ENCODE measurements at places on chromosomes 3 and 15.

DNA sequence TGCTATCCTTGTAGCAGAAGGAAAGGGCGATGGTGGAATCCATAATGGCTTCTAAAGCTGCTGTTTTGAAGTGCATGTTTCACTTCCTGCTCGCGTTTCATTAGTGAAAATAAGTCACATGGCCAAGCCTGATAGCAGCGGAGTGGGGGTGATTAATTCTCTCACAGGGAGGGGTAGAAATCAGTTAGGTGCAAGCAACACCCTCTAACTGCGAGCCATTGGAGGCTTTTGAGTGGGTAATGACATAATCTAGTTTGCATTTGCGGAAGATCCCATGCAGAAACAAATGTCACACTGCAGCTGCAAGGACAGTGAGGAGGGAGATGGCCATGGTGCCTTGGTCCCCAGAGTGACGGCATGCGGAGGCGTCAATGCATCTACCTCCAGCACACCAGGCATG is 41.1 kb downstream of the CACNA2D3 start:
- ATAC-seq: no peak

DNA sequence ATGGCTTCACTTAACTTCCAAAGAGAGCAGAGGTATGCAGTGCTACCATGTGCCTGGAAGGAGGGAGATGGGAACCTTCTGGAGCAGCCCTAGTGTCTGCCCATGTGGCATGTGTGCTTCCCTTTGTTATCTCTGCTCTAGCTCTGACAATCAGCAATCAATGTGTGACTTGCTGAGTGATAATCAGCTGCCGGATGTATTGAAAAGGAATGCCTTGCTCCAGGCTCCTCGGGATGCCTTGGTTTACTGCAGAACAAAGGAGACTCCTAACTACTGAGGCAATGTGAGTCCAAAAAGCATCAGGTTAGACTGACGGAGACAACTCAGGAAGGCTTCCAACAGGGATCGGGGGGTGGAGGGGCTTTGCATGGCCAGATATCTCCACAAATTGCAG is 36.0 kb upstream of the CORO2B start:
- ATAC-seq: no peak

DNA sequence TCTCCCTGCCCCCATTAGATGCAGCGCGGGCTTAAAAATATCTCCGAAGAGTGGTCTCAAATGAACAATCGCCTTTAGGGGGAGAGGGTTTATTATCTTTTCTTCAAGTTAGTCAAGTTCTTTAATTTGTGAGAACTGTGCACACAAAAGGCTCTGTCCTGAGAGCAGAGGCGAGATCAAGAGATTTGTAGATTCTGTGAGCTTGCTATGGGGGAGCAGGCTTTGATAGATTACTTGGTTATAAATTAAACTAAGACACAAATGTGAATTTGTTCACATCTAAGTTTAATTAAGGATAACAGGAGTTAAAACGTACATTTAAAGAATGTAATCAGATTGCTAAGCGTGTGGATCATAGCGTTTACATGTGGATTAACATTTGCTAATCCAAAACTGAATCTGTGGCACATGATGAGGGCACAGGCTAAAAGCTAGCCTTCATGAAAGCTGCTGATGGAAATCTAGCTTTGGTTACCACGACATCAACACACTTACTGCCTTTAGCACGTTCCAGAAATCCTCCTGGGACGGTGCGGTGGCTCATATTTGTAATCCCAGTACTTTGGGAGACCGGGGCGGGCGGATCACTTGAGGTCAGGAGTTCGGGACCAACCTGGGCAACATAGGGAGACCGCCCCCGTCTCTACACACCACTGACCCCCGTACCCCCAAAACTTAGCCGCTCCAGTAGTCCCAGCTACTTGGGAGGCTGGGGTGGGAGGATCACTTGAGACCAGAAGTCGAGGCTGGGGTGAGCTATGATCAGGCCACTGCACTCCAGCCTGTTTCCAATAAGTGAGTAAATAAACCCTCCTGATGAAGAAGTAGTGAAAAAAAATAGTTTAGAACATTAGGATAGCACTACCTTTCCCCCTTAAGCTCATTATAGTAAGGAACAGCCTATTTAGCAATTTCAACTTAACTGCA is 1.0 kb upstream of the PRTG start:
- no peak for ATAC-seq

DNA sequence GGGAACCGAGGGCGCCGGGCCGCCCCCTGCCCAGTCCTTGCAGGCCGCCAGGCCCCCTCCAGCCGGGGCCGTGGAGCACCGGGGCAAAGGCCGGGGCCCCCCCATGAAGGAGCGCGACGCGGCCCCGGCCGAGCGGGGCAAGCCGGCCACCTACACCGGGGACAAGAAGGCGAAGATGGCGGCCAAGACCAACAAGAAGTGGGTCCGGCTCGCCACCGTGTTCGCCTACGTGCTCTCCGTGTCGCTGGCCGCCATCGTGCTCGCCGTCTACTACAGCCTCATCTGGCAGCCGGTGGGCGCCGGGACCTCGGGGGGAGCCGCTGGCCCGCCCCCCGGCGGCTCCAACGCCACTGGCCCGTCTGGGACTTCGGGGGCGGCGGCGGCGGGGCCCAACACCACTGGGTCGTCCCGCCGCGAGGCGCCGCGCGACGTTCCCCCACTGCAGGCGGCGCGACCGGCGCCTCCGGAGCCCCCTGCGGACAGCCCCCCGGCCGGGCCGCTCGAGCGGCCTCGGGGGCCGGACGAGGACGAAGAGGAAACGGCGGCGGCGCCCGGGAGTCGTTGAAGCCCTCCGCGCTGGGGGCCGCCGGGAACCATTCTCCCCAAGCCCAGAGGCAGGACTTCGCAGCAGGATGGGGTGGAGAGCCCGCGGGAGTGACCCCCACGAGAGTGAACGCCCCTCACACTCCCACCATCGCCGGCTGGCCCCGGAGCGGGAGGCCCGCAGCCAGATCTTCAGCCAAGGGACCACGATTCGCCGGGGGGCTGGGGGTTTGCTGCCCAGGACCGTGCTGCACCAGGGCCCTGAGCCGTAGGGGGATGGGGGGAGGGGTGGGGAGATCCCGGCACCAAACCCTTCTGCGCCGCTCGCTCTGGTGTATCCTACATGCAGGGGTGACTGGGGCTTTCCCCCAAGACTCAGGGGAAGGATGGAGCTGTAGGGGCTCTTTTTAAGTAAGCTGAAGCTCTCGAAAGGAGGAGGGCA is 753 bp downstream of the INAFM2 start:
- ATAC-seq: no peak

- no peak for ATAC-seq
Observed at GRCh38 chr15:23734862-23735261, 47.8 kb upstream of the NDN start.

- no peak for ATAC-seq
Observed at GRCh38 chr3:186070133-186070532, 38.8 kb downstream of the ETV5 start.

DNA sequence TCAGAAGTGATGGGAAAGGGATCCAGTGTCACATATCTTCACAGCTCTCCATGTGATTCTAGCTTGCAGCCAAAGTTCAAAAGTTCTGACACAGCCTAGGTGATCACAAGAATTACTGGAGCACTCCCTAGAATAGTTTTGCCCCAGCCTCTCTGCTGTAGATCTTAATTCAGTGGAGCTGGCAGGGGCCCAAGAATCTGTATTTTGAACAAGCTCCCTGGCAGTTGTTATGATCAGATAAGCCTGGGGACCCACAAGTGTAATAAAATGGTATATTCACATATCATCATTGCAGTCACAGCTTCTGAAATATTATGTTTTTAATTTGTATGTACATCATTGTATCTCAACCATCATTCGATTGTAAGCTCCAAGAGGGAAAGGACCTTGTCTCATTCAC is 62.3 kb downstream of the NOX5 start:
- ATAC-seq: no peak

DNA sequence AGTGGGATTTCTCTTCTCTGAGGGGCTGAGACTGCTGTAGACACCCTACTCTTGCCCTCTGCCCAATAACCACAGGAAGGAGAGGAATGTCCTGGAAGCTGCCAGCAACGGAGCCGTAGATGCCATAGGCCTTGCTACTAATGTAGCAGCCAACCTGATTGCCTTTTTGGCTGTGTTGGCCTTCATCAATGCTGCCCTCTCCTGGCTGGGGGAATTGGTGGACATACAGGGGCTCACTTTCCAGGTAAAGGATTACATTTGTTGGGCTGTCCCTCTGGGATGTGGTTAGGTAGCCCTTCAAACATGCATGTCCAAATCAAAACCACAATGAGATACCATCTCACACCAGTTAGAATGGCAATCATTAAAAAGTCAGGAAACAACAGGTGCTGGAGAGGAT is 16.1 kb downstream of the SLC28A2 start:
- ATAC-seq: peak; percentile 62

GRCh38 chr3:126545544-126545943 is 13.2 kb downstream of the C3orf22 start:
- no peak for ATAC-seq

DNA sequence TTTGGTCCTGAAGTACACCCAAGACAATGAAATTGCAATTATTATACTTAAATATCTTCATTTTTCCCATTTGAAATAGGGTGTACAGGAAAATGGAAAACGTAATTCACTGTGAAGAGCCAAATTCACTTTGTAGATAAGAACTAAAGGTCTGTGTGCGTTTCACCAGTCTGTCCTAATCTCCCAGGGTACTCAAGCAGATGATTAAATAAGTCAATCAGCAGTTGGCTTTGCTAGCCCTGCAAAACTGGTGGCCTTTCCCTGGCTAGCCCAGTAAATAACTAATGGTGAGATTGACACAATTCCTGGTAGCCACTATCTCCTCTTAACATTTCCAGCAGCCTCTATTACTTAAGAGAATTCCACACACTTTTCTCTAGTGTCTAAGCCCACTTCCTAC is 389.3 kb downstream of the TBL1XR1 start:
- no peak for ATAC-seq

DNA sequence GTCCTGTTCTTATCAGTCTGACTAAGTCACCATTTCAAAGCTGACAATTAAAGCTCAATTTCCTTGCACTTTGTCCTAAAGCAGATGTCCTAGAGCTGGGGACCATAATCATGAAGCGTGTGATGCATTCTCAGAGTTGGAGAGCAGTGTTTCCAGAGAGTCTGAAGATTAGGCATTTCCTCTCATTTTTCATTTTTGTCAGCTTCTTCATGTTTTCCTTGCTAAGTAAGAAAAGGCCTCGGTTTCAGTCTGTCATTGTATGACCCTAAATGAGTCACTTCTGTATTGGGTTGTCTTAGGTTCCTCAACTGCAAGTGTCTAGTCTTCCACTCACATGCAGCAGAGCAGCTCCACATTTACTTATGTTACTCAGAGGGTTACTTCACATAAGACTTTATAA is 257.2 kb upstream of the TPRG1 start:
- ATAC-seq: peak; percentile 86

DNA sequence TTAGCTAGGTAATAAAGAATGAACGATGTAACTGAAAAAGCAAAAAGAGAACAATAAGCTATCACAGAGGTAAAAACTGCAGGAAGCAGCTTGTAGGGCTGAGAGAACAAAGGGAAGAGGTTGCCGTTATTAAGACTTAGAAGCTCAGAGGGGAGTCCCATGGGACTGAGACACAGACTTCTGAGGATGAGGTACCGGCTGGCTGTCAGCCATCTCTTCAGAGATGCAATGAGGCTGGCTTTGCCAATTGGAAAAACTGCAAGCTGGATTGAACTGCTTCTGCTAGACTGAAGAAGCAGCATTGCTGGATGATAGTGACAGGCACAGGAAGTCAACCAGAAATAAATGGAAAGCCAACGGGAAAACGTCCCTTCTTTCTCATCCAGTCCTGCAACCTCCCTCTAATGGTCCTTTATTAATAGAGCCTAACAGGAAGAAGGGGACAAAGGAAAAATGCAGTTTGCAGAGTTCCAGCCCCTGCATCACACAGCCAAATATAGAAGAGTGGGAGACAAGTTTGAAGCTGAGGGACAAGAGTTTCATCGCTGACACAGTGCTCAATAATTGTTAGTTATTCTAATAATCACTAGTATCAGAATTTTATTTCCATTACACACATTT is 21.1 kb upstream of the KLHL6 start:
- ATAC-seq: no peak

DNA sequence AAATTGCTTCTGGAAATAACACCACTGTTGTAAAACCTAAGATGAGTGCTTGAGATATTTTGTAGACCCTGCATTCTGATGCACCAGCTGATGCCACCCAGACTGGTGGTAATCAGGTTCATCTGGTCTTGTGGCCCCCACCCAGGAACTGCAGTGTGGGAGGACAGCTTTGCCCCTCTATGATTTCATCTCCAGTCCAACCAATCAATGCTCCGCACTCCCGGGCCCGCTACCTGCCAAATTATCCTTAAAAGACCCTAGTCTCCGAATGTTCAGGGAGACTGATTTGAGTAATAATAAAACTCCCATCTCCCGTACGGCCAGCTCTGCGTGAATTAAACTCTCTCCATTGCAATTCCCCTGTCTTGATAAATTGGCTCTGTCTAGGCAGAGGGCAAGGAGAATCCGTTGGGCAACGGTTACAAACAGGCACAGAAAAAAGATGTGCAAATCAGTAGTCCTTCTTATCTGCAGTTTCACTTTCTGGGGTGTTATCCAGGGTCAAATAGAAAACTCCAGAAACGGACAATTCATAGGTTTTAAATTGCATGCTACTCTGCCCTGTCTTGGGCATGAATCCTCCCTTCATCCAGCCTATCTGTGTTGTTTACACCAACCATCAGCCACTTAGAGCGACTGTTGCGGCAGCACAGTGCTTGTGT is 29.2 kb upstream of the TRPM1 start:
- ATAC-seq: no peak

DNA sequence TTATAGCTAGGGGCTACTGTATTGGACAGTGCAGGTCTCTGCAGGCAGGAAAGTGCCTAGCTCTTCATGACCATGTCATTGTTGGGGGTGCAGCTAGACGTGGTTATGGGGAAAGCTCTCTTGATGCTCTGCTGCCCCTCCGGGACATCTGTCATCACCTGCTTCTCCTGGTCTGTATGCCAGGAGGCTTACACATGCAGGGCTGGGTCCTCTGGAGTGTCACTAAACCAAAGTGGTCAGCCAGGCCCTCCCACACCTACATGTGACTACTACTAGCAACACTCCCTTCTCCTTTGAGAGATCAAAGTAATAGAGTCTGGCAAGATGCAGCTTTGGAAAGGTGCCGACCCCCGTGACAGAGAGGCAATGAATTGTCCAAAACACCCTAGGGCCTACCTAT is 98.5 kb downstream of the SST start:
- ATAC-seq: no peak

- ATAC-seq: peak; percentile 52
Observed at GRCh38 chr3:125374501-125374995, 577 bp downstream of the ZNF148 start.

GRCh38 chr15:48823237-48823636 is 12.4 kb upstream of the CEP152 start:
- ATAC-seq: no peak

GRCh38 chr3:87218560-87218959 is 8.5 kb upstream of the CHMP2B start:
- no peak for ATAC-seq

DNA sequence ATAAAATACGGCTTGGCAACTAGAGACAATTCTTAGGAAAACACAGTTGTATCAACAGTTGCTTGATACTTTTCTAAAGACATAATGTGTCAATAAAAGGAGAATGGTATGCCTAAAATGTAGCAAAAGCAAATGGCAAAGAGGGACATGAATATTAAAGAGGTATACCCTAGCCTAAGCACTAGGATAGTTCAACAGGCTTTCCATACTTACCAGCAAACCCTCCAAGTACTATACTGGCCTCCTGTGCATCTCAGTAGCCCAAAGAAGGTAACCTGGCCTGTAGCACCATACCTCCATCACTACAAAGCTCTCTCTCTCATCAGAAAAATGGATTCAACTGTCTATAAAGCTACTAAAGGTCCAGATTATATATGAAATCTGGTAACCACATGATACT is 7.5 kb downstream of the SETD2 start:
- no peak for ATAC-seq

- ATAC-seq: no peak
Observed at GRCh38 chr3:194536871-194537637, 50.3 kb upstream of the ATP13A3 start.
